Stimulated activated CD8-positive, alpha-beta memory T cell treated with anti-CD3 and anti-CD28 coated beads, Interleukin-4, amount 100 ng/mL, for 1 hour (primary cell): ENCODE measurements at places on chromosomes 6 and 20.

- DNase-seq: no peak
Observed at GRCh38 chr20:44014807-44015732, 100.4 kb downstream of the TOX2 start.

DNA sequence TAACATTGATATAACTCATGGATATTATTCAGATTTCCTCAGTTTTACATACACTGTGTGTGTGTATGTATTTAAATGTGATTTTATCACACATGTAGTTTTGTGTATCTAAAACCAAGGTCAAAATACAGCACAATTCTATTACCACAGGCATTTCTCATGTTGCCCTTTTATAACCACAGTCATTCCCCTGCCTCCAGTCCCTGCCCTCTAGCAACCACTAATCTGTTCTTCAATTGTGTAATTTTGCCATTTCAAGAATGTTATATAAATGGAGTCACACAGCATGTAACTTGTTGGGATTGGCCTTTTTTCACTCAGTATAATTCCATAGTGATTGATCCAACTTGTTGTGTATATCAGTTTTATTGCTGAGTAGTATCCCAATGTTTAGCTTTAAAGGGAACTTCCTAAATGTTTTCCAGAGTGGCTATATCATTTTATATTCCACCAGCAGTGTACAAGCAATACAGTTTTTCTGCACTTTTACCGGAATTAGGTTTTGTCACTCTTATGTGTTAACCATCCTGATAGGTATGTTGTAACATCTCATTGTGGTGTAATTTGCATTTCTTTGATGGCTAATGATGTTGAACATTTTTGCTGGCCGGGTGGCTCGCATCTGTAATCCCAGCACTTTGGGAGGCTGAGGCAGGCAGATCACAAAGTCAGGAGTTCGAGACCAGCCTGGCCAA, 338.2 kb downstream of the SOX4 start:
- no peak for DNase-seq

DNA sequence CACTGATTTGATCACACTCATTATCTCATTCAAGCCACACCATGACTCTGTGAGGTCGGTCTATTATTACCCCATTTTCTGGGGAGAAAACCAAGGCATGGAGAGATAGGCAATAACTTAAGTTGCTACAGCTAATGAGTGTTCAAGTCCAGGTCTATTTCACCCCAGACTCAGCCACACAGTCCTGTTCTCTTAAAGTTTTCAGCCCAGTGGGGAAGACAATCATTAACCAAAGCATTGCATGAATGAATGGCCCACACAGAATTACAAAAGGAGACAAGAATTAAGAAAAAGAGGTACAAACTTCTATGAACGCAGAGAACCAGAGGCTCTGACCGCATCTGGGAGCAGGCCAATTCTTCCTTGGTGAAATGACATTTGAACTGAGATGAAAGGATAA, 7.1 kb downstream of the BPI start:
- no peak for DNase-seq

DNA sequence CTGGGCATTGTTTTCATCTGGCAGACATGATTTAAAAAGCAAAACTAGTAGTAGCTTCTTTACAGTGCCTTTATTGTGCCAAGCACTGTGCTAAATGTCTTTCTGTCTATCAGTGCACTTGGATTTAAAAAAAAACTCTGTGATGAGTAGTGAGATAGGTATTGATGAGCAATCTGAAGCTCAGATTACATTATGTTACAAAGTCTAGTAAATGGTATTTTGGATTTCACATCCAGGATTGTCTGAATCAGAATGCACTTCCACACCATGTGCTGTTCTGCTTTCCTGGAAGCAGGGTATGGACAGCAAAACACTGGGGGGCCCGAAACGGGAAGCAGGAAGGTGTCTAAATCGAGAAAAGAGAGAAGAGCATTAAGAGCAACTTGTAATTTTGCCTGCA, 103.4 kb upstream of the CCN2 start:
- no peak for DNase-seq

- no peak for DNase-seq
Observed at GRCh38 chr6:71012866-71013469, 56.1 kb upstream of the B3GAT2 start.

- DNase-seq: no peak
Observed at GRCh38 chr6:89887452-89888137, 6.7 kb upstream of the GJA10 start.

- no peak for DNase-seq
Observed at GRCh38 chr6:157879873-157880254, 56.8 kb downstream of the SNX9 start.

DNA sequence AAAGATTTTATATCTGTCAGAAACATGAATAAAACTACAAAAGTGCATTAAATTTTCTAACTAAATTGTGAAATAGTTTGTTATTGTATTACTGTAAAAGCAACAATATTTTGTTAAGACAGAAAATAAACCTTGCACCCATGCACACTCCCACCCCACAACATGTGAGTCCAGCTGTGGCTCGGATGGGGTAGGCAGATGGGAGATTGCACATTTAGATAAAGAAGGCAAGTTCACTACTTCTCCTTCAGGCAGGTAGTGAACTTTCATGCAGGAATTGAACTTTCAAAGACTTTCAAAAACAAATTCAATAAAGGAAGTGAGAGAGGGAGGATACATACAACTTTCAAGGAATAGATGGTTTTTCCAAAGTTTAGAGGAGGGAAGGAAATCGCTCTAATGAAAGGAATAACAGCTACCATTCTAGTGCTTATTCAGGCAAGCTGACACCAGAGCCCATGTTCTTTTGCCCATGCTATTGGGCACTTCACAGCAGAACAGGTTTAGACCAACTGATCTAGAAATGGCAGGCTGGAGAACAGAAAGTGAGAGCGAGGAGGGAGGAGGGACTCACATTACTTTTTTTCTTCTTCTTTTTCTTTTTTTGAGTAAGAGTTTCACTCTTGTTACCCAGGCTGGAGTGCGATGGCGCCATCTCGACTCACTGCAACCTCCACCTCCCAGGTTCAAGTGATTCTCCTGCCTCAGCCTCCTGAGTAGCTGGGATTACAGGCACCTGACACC, 28.5 kb downstream of the SF3B5 start:
- no peak for DNase-seq
